Muscle of leg (tissue), 16 donors: ENCODE measurements at places on chromosomes 1 and 21. TPM values are rescaled to one million over a fixed set of nuclear protein-coding genes. Genes with fewer than 3 reads are reported as not detected.
A peak's percentile ranks its signal among the peaks of the same experiment; 100 is the strongest.

GRCh38 chr1:161676441-161676840 lies 13.5 kb downstream of the FCGR2B start:
- DNase-seq = no peak

DNA sequence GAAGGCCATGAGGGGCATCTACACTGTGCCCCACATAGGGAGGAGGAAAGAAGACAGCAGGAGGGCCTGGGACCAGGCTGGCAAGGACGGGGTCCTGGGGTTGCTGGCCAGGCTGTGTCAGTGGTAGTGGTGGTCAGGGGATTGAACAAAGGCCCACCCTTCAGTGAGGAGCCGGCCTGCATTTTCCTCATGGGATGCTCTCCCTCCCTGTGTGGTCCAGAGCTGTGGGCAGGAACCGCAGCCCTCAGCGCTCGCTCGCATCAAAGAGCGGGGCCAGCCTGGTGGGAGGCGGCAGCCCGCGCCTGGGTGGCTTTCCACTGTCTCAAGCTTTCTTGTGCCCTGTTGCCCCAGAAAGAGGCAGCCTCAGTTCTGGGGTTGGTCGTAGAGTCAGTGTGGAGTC lies 24.8 kb downstream of the LHX4 start:
- DNase-seq = no peak

The KMO gene
- total RNA-seq = 0.27 TPM

The LRP8 gene
- 3.4 TPM for total RNA-seq

DNA sequence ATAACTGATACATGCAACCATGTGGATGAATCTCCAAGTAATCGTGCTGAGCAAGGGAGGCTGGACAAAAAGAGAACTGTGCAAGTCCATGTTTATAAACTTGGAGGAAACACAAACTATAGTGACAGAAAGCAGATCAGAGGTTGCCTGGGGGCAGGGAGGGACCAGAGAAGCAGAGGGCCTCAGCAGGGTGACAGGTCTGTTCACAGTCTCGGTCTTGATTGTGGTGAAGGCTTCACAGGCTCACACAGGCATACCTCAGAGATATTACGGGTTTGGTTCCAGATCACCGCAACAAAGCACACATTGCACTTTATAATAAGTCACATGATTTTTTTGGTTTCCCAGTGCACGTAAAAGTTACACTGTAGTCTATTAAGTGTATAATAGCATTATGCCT lies 28.5 kb downstream of the ACOT7 start:
- no peak for DNase-seq

- DNase-seq = no peak
Observed at GRCh38 chr1:225626698-225627097, 26.2 kb downstream of the ENAH start.

DNA sequence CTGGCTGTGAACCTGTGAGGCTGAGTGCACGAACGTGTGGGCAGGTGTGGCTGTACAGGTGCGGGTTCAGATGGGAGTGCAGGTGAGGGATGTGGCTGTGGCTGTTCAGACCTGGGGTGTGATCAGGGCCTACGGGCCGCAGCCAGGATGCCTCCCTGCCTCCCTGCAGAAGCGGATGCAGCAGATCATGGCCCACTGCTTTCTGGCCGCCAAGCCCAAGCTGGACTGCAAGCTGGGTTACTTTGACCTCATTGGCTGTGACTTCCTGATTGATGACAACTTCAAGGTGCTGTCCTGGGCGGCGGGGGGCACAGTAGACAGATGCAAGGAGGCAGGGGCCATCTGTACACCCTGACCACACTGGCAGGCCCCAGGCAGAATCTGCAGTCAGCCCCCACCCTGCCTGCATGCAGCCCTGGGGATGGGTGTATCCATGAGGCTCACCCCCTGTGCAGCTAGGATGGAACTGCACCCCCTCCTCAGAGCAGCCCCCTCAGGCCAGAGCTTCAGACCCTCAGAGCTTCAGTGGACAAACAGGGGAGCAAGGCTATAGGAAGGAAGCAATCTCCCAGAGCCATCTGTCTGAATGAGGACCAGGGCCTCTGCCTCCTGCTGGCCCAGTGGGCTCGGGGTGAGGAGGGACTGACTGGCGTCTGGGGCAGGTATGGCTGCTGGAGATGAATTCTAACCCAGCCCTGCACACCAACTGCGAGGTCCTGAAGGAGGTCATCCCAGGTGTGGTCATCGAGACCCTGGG lies 9.8 kb downstream of the TNFRSF18 start:
- DNase-seq = no peak

- DNase-seq = no peak
Observed at GRCh38 chr1:154353460-154353904, 28.2 kb downstream of the ATP8B2 start.

DNA sequence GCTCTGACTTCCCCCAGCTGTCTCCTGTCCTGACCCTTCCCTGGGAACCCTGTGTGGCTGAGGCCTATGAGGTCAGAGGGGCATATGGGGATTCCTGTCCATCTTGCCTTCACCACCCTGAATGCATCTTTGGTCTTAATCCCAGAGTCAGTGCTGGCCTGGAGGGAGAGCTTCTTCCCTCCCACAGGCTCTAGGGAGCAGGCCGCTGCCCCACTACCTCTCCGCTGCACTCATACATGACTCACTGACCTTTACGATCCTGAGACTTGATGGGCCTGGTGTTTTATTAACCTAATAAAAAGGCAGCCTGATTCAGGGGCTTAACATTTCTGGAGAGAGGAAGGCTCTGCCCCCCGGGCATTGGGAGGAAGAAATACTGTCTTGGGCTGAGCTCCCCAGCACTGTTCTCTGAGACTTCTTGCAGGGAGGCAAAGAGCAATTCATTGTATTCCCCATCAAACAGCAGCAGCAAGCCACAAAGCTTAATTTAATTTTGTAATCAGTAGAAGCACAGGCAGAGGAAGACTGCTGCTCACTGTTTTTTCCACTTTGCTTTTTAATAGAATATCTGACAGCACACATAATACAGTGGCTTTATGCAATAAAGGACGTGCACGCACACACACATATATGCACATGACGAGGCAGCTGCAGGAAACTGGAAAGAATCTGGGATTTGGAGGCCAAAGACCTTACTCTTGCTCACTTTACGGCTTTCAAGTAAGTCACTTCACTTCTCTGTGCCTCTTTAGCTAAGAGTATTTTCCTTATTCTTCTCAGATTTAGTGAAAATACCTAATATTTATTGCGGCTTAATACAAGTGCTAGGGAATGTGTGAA lies 89.2 kb upstream of the GRIK3 start:
- DNase-seq = peak; percentile 80

DNA sequence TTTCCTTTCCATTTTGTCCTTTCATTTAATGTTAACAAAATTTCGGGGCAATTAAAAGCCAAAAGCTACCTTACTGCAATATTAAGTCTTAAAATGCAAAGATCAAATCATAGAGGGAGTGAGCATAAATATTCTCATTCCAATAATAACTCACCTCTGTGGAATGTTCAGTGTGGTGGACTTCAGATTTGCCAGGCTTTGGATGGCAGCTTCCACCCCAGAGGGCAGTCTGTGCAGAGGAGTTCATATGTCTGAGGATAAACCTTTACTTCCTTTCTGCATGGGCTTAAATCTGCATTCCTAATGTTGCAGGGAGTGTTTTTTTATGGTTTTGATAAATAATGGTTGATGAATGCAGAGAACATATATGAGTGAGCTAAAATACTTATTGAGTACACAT lies 16.3 kb downstream of the KIAA0040 start:
- no peak for DNase-seq

DNA sequence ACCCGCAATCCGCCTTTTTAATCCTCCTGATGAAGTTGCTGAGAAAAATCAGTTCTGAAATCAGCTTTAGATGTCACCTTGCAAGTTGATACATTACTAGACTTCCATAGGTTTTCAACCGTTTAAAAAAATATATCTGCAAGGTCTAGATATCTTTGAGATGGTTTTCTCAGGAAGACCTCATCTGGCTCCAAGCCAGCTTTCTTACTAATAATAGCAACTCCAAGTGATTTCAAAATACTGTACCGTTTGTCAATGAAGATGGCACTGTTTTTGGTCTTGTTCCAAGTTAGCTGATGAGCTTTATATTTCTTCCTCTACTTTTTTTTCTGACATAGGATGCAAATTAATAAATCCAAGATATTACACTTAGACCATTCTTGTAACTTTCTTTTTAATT lies 40.3 kb downstream of the LRRC8C start:
- no peak for DNase-seq

The FAM3B gene
- 0.27 TPM for total RNA-seq

DNA sequence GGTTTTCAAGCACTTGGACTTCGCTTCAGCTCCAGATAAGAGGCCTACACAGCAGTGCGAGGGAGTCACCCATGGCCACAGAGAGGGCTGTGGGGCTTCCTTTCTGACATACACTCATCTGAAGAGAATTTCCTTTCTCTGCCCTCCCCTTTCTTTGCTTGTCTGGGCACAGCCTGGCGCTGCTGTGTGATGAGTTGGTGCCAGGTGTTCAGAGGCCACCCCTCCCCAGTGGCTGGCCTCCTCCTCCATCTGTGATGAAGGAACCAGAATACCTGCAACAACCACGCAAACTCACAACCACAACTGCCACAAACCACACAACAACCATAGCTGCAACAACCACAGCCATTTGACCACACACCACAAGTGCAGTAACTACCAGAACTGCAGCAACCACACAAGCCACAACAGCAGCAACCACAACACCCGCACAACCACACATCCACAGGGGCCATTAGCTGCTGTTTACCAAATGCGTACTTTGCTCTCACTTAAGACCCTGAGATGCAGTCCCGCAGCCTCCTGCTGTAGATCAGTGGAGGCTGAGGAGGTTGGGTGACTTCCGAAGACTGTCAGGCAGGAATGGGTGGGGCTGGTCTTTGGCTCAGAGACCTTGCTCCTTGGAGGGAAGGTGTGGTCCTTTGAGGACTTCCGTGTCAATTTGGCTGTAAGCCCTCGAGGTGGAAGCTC lies 71.1 kb downstream of the IER5 start:
- no peak for DNase-seq
